ENCODE measurements at places on chromosomes 12 and 14. TPM values are rescaled to one million over a fixed set of nuclear protein-coding genes. Genes with fewer than 3 reads are reported as not detected.

Gene SERPINA9
- not detected for total RNA-seq

DNA sequence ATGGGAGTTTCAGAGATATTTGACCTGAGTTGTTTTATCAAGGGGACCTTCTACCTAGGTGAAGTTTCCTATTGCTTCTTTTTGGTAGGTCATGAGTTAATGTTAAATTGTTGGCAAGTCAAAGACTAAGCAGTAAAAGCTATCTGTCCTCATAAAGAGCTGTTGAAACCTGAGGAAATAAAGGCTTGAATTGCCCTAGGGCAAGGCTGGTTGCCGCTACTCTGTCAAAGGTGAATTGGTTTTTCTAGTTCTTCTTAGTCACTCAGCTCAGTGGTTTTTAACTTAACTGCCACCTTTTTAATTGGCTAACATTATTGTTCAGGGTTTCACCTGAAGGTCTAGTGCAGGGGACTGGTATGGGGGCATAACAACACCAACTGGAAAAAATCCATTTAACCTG is 441.6 kb upstream of the FBXO33 start:
- H3K27ac ChIP-seq, result no peak overlapping the region
- DNase-seq, result no peak
- no peaks in the 10 kb centered on the region for H3K36me3 ChIP-seq
- H3K27me3 ChIP-seq, result no peaks in the 10 kb centered on the region
- H3K4me1 ChIP-seq, result no peaks in the 10 kb centered on the region

- no peak overlapping the region for H3K27ac ChIP-seq
- H3K36me3 ChIP-seq, result no peaks in the 10 kb centered on the region
- no peak overlapping the region for H3K4me3 ChIP-seq
- no peaks in the 10 kb centered on the region for H3K4me1 ChIP-seq
- no peak for DNase-seq
These were observed 123.3 kb downstream of the NCOR2 start for GRCh38 chr12:124443931-124444712.

Gene KRT77
- total RNA-seq, result not detected

Gene GRIN2B
- total RNA-seq, result not detected

GRCh38 chr12:51028813-51029150 is 2.6 kb upstream of the SLC11A2 start:
- no peaks in the 10 kb centered on the region for H3K27me3 ChIP-seq
- H3K4me3 ChIP-seq, result no peak overlapping the region
- no peak for DNase-seq
- H3K4me1 ChIP-seq, result peaks cover 12% of the 10 kb centered on the region

DNA sequence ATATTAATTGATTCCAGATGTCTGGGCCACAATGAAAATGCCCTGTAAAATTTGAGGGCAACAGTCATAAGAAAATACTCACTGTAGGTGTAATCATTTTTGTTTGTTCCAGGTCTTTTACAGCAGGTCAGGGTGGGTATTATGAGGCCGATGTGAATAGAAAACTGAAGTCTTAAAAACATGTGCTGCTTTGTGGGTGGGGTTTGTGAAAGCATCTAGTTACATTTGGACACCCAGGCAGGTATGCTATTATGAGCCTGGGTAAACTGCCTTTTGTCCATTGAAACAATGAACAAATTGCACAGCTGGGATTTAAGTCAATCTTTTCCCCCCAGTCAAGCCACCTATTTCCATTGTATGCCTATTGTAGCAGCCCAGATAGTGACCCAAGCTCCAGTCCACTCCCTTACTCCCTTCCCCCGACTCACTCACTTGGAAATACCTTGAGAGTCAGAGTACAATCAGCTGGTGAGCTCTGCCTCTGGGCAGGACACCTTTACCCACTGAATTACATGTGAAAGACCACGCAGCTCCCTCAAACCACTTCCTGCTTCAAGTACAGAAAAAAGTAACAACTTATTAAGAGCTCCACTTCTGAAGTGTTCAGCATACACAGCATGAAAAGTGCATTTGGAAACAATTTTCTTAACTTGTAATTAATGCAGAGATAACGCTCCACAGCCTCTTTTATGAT is 1.8 kb downstream of the IGF1 start:
- no peaks in the 10 kb centered on the region for H3K27me3 ChIP-seq
- H3K4me3 ChIP-seq, result no peak overlapping the region
- no peaks in the 10 kb centered on the region for H3K4me1 ChIP-seq
- no peak overlapping the region for H3K27ac ChIP-seq
- DNase-seq, result no peak

Gene LALBA
- not detected for total RNA-seq

GRCh38 chr12:16602412-16602811 is 3.5 kb downstream of the LMO3 start:
- H3K27ac ChIP-seq, result no peak overlapping the region
- no peaks in the 10 kb centered on the region for H3K36me3 ChIP-seq
- H3K4me3 ChIP-seq, result no peak overlapping the region
- H3K4me1 ChIP-seq, result no peaks in the 10 kb centered on the region

- no peak for DNase-seq
- no peak overlapping the region for H3K4me3 ChIP-seq
- peaks cover 5% of the 10 kb centered on the region for H3K36me3 ChIP-seq
- H3K27ac ChIP-seq, result no peak overlapping the region
- no peaks in the 10 kb centered on the region for H3K4me1 ChIP-seq
These were observed 15.5 kb upstream of the TCTN2 start for GRCh38 chr12:123655420-123655819.

GRCh38 chr12:52971679-52972329 is 22.9 kb downstream of the KRT18 start:
- H3K36me3 ChIP-seq, result no peaks in the 10 kb centered on the region
- no peak for DNase-seq
- no peak overlapping the region for H3K4me3 ChIP-seq
- H3K27ac ChIP-seq, result peak overlapping the region; percentile 95
- H3K27me3 ChIP-seq, result no peaks in the 10 kb centered on the region

- no peak overlapping the region for H3K4me3 ChIP-seq
- no peaks in the 10 kb centered on the region for H3K4me1 ChIP-seq
- H3K36me3 ChIP-seq, result no peaks in the 10 kb centered on the region
- DNase-seq, result no peak
These were observed 55.9 kb upstream of the RERGL start for GRCh38 chr12:18145924-18146323.

Gene TBX5
- not detected for total RNA-seq

DNA sequence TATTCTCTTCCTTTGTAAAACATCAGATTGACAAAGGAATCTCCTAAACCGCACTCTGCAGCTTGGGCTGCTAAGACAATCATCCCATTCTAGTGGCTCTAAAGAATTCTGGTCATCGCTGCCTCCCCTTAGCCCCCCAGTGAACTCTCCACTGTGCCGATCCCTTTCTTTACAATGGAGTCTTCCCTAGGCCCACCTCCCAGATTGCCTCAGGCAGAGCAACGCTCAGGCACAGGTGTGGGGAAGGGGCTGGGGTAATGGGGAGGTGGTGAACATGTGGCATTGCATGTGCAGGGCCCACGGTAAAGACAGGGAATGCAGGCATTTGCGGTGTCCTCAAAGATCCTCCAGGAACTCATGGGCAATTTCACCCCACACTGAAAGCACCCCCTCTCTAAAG is 86.3 kb downstream of the PLEKHG3 start:
- DNase-seq, result no peak
- no peaks in the 10 kb centered on the region for H3K36me3 ChIP-seq
- H3K27me3 ChIP-seq, result no peaks in the 10 kb centered on the region
- H3K4me3 ChIP-seq, result no peak overlapping the region
- no peak overlapping the region for H3K27ac ChIP-seq
- H3K4me1 ChIP-seq, result no peaks in the 10 kb centered on the region

GRCh38 chr12:103560604-103561101 is 26.4 kb upstream of the STAB2 start:
- H3K4me1 ChIP-seq, result peaks cover 4% of the 10 kb centered on the region
- no peak overlapping the region for H3K4me3 ChIP-seq
- no peak overlapping the region for H3K27ac ChIP-seq
- H3K27me3 ChIP-seq, result no peaks in the 10 kb centered on the region

DNA sequence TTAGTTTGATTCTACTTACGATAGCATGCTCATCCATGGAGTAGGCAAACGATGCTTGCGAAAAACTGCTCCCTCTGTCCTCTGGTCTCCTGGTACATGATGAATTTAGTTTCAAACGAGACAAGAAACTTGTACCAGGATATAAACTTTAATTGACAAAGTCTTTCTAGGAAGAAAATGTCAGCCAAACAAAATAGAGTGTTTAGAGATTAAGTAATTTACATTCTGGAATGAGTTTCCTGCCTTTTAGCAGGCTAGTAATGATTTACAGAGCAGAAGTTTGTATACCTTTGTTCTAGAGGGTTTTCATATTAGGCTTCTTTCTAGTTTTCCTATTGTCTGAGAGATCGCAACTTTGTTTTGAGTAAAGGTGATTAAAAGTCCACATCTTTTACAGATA is 206.9 kb downstream of the RPL10L start:
- no peaks in the 10 kb centered on the region for H3K36me3 ChIP-seq
- DNase-seq, result no peak
- H3K4me3 ChIP-seq, result no peak overlapping the region
- H3K27me3 ChIP-seq, result no peaks in the 10 kb centered on the region

- H3K4me3 ChIP-seq, result no peak overlapping the region
- no peak for DNase-seq
- H3K27ac ChIP-seq, result no peak overlapping the region
These were observed 3.2 kb downstream of the SYNE3 start for GRCh38 chr14:95513291-95513690.

GRCh38 chr12:56601503-56601902 is 28.6 kb downstream of the BAZ2A start:
- no peaks in the 10 kb centered on the region for H3K4me1 ChIP-seq
- no peaks in the 10 kb centered on the region for H3K27me3 ChIP-seq
- DNase-seq, result no peak

GRCh38 chr14:90253826-90254225 is 2.5 kb upstream of the PSMC1 start:
- H3K27ac ChIP-seq, result no peak overlapping the region
- peaks cover 3% of the 10 kb centered on the region for H3K36me3 ChIP-seq
- peaks cover 5% of the 10 kb centered on the region for H3K4me1 ChIP-seq

DNA sequence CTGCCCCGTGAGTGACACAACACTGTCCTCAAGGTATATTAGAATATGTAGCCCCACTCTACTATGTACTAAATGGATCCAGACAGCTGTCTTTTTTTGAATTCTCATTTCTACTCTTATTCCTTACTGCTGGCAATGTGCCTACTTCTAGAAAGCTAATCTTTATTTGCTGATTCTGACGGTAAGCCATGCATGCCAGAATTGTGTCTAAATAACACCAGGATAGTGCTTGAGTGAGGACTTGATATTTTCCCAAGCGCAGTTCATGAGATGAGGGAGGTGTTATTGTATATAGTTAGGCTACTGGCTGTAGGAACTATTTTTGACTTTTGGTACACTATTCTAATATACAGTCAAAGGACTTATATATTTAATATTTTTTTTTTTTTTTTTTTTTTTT is 316.2 kb upstream of the NAV3 start:
- DNase-seq, result no peak
- H3K27ac ChIP-seq, result no peak overlapping the region
- no peaks in the 10 kb centered on the region for H3K4me1 ChIP-seq
- H3K27me3 ChIP-seq, result no peaks in the 10 kb centered on the region
- no peak overlapping the region for H3K4me3 ChIP-seq

- no peaks in the 10 kb centered on the region for H3K27me3 ChIP-seq
- H3K36me3 ChIP-seq, result no peaks in the 10 kb centered on the region
- H3K4me1 ChIP-seq, result no peaks in the 10 kb centered on the region
- DNase-seq, result no peak
- H3K27ac ChIP-seq, result no peak overlapping the region
These were observed 39.1 kb downstream of the SPPL3 start for GRCh38 chr12:120865098-120865497.

DNA sequence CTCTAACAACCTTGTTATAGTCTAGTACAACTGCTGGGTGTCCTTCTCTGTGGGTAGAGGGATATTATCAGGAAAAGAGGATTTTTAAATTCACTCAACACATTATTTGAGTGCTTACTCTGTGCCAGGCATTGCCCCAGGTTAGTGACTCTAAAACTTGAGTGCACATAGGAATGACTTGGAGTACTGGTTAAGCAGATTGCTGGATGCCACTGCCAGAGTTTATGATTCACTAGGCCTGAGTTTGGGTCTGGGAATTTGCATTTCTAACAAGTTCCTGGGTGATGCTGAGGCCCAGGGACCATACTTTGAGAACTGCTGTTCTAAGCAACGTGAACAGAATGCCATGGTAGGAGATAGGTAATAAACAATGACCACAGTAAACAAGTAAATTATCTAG is 96.6 kb downstream of the CFAP54 start:
- H3K4me1 ChIP-seq, result no peaks in the 10 kb centered on the region
- no peaks in the 10 kb centered on the region for H3K36me3 ChIP-seq
- H3K27ac ChIP-seq, result no peak overlapping the region
- no peak overlapping the region for H3K4me3 ChIP-seq
- DNase-seq, result no peak

DNA sequence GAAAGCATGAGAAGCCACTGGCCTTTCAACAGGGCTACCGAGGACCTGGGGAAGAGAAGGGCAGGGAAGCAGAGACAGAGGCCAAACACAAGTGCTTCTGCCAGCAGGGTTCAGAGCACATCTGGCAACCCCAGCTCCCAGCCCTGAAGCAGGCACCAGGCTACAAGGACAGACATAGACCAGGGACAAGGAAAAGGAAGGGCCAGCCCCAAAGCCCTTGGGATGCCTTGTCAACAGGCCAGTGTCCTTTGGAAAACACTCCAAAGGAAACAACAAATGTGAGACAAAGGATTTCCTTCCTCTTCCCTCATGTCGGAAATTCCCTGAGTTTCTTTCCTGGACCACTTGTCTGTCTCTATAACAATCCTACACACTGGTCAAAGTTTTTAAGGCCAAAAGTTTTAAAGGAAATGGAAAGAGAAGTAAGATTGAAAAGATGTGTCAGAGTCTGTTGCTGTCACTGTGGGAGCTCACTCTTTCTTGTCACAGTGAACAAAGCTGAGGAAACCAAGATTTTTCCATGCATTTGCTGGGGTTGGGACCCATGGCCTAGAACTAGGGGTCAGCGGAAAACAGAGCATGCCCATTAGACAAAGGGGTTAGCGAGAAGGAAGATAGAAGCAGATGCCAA is 59.4 kb downstream of the TTC9 start:
- no peaks in the 10 kb centered on the region for H3K36me3 ChIP-seq
- no peak overlapping the region for H3K4me3 ChIP-seq
- no peak overlapping the region for H3K27ac ChIP-seq

- H3K36me3 ChIP-seq, result no peaks in the 10 kb centered on the region
- DNase-seq, result no peak
- H3K4me3 ChIP-seq, result no peak overlapping the region
These were observed 34.8 kb downstream of the TIMELESS start for GRCh38 chr12:56414401-56414800.
